ENCODE measurements at places on chromosomes 13 and 19. TPM values are rescaled to one million over a fixed set of nuclear protein-coding genes. Genes with fewer than 3 reads are reported as not detected.

Gene SERP2
- total RNA-seq = 8.1 TPM

Gene KDELR1
- total RNA-seq = 106 TPM

Gene GFY
- 0.09 TPM for total RNA-seq

- no peak overlapping the region for H3K4me3 ChIP-seq
- no peaks in the 10 kb centered on the region for H3K36me3 ChIP-seq
- H3K27me3 ChIP-seq = no peaks in the 10 kb centered on the region
- no peak for DNase-seq
- no peak overlapping the region for H3K27ac ChIP-seq
Measured at GRCh38 chr13:20831933-20832332, 58.2 kb upstream of the EEF1AKMT1 start.

- H3K36me3 ChIP-seq = no peaks in the 10 kb centered on the region
- no peak for DNase-seq
- no peak overlapping the region for H3K27ac ChIP-seq
- peaks cover 7% of the 10 kb centered on the region for H3K27me3 ChIP-seq
- H3K4me3 ChIP-seq = no peak overlapping the region
Measured at GRCh38 chr19:390386-391206, 18.4 kb downstream of the C2CD4C start.

GRCh38 chr19:3723110-3723488, 14.9 kb downstream of the TJP3 start:
- peaks cover 37% of the 10 kb centered on the region for H3K4me1 ChIP-seq
- peak overlapping the region; percentile 57 for H3K4me3 ChIP-seq
- no peaks in the 10 kb centered on the region for H3K36me3 ChIP-seq
- H3K27ac ChIP-seq = no peak overlapping the region

GRCh38 chr19:50287331-50287730, 41.8 kb downstream of the KCNC3 start:
- H3K36me3 ChIP-seq = no peaks in the 10 kb centered on the region
- no peak for DNase-seq
- H3K27me3 ChIP-seq = no peaks in the 10 kb centered on the region
- H3K4me3 ChIP-seq = no peak overlapping the region
- H3K4me1 ChIP-seq = no peaks in the 10 kb centered on the region
- no peak overlapping the region for H3K27ac ChIP-seq

GRCh38 chr19:43799502-43800142, 2.6 kb downstream of the LYPD5 start:
- no peak overlapping the region for H3K4me3 ChIP-seq
- H3K27me3 ChIP-seq = peaks cover 69% of the 10 kb centered on the region
- H3K27ac ChIP-seq = no peak overlapping the region
- H3K4me1 ChIP-seq = no peaks in the 10 kb centered on the region

- H3K4me1 ChIP-seq = peaks cover 28% of the 10 kb centered on the region
- H3K27ac ChIP-seq = no peak overlapping the region
- H3K27me3 ChIP-seq = no peaks in the 10 kb centered on the region
- no peak overlapping the region for H3K4me3 ChIP-seq
- DNase-seq = no peak
- H3K36me3 ChIP-seq = no peaks in the 10 kb centered on the region
Measured at GRCh38 chr19:38006361-38007045, 99.5 kb downstream of the SIPA1L3 start.
